Naive thymus-derived CD4-positive, alpha-beta T cell (primary cell): ENCODE measurements at places on chromosomes 2 and 18.

GRCh38 chr2:60652832-60653340 is 99.4 kb upstream of the BCL11A start:
- DNase-seq: no peak

GRCh38 chr2:47767497-47767844 is 15.5 kb upstream of the MSH6 start:
- no peak for DNase-seq

DNA sequence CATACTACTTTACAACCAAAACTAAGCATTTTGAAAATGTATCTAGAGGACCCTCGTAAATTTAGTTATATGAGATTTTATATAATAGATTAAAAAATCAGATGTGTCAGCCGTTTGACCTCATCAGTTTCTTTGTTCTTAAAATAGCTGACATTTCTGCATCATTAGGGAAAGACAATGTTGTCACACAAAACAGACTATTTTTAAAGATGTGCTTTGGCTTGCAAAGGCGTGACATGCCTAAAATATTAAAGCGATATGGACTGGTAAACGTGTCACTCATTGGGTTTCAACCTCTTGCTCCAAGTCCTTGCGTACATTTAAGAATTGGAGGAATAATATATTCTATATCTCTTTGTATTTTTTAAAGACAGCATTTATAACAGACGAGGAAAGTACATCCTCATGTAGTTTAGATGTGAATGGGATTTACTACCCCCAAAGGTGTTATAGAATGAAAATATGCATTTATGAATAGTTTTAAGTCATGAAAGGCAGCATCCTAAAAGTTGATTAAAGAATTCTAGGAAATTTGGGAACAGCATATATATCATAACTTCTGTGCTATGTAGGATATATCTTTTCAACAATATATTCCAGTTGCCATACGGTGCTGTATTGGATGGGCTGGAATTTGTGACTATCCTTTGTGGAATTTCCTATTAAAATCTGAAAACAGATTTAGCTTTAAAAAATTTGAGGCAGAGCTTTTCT is 3.8 kb downstream of the MYL12A start:
- DNase-seq: no peak

DNA sequence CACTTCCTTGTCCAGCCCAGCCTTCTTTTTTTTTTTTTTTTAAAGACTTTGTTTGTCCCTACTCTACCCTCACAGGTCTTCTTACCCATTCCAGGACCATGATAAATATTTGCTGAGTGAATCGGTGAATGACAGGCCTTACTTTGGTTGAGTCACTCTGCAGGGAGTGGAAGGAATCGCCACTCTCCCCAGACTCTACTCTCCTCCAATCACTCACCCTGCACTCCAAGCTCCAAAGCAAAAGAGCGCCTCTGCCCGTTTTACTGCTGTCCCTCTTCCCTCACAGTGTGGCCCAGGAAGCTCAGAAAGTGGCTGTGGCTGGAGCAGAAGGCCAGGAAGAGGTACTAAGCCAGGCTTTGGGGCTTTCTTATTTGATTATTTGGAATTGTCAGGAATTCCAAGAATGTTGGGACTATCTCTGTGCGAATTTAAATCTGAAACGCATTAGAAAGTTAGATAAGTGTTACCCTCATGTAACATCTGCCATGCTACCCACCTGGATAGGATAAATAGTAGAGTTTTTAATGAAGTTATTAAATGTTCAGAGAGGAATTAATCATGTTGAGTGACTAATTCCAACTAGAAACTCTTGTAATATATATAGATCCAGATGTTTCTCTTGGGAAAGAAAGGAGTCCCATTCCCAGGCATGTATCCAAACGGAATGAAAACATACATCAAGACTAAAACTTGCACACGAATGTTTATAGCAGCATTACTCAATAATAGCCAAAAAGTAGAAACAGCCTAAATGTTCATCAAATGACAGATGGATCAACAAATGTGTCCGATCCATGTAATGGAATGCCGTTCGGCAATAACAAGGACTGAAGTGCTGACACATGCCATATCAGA is 43.0 kb upstream of the CHMP1B start:
- DNase-seq: no peak

DNA sequence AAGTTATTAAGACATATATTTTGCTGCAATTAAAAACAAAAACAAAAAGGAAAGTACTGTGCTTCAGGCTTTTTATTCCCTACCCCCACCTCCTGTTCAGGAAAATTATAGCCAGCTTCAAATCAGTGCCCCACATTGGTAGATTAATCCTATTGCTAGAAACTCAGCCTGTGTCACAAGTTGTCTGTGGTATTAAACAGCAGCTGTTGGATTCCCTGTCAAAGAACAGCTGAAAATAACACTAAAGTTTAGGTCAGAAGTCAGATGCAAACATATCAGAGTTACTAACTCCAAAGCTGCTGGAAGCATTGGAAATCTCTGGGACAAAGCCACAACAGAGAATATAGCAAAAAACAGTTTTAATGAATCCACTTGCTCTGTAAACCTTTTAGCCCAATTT is 818 bp upstream of the CCDC141 start:
- DNase-seq: no peak

DNA sequence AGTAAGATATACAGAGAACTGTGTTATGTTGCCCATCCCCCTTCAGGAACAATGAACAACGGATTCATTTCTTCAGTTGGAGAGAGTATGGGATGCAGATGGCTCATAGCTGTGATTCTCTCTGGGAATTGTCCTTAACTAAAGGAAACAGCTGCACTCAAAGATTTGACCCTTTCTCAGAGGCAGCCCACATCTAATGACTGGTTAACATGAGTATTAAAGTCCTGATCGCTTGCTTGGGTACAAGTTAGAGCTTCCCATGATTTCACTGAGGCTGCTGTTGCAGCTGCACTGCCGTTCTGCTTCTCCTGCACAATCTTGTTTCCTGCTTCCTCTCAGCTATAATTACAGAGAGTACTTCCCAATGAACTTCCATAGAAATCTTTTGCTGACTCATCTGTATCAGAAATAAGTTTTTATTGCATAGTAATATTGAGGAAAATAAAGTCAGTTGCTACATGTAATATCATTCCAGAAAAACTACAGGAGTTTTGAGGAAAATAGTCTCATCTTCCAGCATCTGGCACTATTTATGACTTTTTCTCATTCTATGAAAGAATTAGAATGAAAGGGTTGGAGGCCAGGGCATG is 12.8 kb upstream of the SCN9A start:
- no peak for DNase-seq

DNA sequence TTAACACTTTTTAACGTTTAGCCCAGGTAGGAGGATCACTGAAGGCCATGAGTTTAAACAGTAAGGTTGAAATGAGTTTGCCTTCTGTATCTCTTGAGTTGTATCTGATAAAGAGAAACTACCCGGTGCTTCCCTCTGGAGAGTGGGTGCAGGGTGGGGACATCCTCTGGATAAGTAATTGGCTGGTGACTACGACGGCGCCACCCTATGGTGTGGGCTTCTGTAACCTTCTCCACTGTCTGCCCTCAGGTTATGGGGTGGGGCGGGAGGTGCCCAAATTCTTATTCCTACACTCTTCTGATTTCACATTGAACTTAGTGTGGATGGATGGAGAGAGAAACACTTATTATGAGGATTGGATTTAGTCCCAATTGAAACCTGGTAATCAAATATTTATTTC is 68.8 kb downstream of the LDLRAD4 start:
- DNase-seq: no peak

GRCh38 chr2:157932480-157933159 is 56.5 kb upstream of the ACVR1 start:
- DNase-seq: no peak

DNA sequence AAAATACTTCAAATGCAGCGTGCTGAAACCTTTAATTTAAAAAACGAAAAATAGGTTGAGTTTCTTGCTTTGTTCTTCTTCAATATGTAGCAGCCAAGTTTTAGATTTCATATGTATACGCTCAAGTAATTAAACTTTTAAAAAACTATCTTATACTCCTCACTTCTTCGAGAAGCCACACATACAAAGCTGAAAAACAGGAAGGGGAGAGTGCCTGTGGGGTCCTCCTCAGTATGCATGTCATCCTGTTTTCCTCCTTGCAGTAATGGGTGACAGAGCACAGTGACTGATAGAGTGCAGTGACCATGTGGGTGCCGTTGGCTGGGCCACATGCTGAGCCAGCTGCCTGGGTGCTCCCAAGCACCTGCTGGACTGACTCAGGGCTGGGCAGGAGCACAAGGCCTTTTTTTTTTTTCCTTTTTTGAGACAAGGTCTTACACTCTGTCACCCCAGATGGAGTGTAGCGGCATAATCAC is 33.3 kb downstream of the UXS1 start:
- no peak for DNase-seq

- DNase-seq: no peak
These were observed 138.9 kb upstream of the DCC start for GRCh38 chr18:52200921-52201663.

- DNase-seq: peak; percentile 42
These were observed 1.6 kb upstream of the NFE2L2 start for GRCh38 chr2:177265824-177266817.

DNA sequence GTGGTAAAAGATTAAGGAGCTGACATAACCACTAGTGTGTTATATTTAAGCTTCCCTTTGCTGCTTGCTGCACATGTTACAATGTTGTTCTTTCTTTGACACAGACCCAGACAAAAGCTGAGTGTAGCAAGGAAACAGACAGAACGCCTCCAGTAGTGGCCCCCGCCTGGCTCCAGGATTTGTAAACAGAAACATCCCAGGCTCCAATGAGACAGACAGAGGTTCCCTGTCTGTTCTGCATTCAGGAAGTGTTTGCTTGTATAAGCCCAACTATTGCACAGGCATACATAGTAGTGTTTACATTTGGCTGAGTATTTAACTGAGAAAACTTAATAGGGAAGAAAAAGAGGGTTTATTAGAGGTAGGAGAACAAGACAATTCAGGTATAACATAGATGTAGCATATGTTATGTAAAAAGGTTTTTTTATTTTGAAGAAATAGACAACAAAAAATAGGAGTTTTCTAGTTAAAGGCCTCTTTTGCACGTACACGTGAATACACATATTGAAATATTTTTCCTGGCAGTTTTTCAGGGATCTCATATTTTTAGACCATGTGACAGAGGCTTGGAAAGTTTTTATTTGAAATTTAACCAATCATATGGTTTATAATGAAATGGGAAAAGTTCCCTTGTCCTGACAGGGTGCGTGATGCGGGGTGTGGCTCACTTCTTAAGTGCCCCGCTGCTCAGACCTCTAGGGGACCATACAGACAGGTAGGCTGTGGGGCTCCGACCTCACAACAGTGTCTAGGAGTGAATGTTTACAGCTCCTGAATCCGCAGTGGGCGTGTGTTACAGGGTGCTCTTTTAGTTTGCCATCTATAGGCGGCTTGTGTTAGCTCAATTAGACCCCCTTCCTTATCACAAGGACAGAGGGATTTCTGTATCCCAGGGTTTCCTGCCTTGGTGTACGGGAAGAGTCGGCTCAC is 118.4 kb downstream of the BMPR2 start:
- DNase-seq: no peak

- DNase-seq: no peak
These were observed 261.7 kb downstream of the PDE11A start for GRCh38 chr2:177810906-177811305.

DNA sequence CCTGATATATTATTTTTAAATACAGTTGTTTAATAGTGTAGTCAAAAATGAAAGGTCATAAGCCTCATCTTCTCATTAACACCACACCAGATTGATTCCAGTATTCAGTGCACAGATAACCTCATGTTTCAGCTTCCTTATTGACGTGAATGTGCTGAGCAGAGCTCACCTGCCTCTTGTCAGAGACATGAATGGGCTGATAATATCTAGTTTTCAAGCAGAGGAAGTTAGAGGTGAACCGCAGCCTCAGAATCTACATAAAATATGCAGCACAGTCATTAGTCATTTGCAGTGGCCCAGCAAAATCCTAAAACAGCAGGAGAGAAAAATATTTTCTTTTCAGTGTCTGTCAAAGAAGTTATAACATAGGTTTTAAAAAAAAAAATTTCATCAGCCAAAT is 216.2 kb downstream of the GBX2 start:
- DNase-seq: no peak

GRCh38 chr18:57839942-57840381 is 36.8 kb upstream of the ATP8B1 start:
- DNase-seq: no peak

DNA sequence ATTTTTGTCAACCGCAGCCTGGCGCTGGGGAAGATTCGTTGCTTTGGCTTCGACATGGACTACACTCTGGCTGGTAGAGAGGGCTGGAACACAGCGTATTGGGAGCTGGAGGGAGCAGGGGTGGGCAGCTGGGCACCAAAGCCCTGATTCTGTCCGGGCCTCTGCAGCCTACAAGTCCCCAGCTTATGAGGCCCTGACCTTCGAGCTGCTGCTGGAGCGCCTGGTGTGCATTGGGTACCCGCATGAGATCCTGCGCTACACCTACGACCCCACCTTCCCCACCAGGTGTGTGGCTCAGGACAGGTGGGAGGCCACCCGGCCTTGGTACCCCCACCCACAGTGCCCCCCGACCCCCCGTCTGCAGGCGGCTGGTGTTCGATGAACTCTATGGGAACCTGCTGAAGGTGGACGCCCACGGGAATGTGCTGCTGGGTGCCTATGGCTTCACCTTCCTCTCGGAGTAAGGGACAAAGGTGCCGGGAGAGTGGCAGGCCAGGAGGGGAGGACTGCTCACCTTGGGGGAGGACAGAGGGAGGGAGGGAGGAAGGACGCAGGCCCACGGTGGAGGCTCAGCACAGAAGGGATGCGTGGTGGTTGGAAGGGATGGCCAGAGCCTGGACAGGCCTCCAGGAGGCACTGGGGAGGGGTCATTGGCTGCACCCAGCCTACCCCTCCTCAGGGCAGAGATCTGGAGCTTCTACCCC is 1.2 kb downstream of the NT5DC4 start:
- no peak for DNase-seq

- DNase-seq: no peak
These were observed 136.1 kb downstream of the DCDC2C start for GRCh38 chr2:3839476-3839875.

DNA sequence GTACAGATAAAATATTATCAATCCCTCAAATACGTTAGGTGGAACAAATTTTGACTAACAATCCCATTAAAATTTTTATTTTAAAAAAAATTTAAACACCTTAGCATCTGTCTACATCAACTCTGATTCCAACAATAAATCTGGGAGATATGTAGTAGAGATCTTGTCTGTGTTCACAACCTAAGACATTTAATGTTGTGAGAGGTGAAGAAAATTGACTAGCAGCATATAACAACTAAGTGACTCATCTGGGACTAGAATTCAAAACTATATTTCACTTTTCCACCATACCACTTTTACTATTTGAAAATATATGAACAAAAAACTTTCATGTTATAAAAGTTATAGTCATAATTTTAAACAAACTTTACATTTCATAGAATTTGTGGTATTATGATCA is 97.9 kb downstream of the ATAD2B start:
- DNase-seq: no peak

GRCh38 chr2:124039762-124040291 is 14.7 kb downstream of the CNTNAP5 start:
- no peak for DNase-seq

- no peak for DNase-seq
These were observed 29.9 kb upstream of the STK39 start for GRCh38 chr2:168277276-168277675.
